ENCODE measurements at places on chromosomes 2 and 18.
A peak's percentile ranks its signal among the peaks of the same experiment; 100 is the strongest.

GRCh38 chr18:13511961-13512577 lies 214.3 kb downstream of the FAM210A start:
- DNase-seq, result no peak

- no peak for DNase-seq
These were observed 93.6 kb downstream of the FTCDNL1 start for GRCh38 chr2:199757233-199757870.

GRCh38 chr2:33806041-33806440 lies 206.9 kb upstream of the FAM98A start:
- no peak for DNase-seq

DNA sequence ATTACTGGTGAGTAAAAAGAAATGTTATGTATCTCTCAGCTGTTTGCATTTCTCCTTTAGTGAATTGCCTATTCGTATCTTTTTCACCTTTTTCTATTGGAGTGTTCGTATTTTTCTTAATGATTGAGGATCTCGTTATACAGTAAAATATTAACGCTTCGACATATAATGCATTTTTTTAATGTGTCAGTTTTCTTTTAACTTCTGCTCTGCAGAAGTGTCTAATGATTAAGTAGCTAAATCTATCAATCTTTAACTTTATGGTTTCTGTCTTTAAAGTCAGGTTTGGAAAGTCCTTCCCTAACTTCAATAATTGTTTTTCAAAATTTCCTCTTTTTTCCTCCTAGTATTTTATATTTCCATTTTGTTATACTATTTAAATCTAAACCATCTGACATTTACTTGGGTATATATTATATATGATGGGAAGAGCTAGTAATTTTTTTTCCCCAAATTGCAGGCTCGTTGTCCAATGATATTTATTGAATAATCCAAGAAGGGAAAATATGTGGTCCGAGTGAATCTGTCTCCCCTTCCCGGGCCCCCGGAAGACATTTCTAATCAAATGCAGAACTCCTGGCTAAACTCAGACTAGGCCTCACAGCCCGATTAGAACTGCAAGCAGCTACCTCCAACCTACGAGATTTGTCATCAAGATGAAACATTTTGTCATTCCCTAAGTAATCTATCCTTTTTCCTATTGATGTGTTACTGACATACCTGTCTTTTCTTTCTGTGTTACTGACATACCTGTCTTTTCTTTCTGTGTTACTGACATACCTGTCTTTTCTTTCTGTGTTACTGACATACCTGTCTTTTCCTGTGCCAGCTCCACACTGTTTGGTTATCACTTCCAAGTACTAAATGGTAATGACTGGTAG lies 17.2 kb downstream of the PCBP1 start:
- DNase-seq, result peak; percentile 32

GRCh38 chr2:215900843-215901242 lies 112.5 kb downstream of the MREG start:
- DNase-seq, result no peak

- no peak for DNase-seq
These were observed 667 bp upstream of the SCYGR4 start for GRCh38 chr2:227616631-227617030.

DNA sequence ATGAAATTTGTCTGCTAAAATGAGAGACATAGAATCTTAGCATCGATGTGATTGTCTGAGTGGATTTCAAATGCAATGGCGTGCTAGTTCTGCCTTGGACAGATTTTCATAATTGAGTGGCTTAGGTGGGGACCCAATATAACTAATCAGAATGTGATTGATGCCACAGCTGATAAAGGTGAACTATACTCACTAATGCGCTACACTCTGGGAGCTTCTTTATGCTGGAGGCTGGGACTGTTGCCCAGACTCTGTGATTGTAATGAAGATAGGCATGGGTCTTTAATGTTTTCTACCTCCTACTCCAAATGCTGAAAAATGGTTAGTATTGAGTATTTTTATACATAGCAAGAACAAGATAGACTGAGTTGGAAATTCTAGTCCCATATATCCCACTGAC lies 339.5 kb upstream of the SLC39A10 start:
- no peak for DNase-seq
